HT1080 (cell line): ENCODE measurements at places on chromosomes 7 and 10.

GRCh38 chr7:149414745-149415390 is 46.0 kb downstream of the ZNF777 start:
- DNase-seq, result peak; percentile 17

- DNase-seq, result no peak
These were observed 1249.6 kb downstream of the TYW1 start for GRCh38 chr7:68246189-68246633.

DNA sequence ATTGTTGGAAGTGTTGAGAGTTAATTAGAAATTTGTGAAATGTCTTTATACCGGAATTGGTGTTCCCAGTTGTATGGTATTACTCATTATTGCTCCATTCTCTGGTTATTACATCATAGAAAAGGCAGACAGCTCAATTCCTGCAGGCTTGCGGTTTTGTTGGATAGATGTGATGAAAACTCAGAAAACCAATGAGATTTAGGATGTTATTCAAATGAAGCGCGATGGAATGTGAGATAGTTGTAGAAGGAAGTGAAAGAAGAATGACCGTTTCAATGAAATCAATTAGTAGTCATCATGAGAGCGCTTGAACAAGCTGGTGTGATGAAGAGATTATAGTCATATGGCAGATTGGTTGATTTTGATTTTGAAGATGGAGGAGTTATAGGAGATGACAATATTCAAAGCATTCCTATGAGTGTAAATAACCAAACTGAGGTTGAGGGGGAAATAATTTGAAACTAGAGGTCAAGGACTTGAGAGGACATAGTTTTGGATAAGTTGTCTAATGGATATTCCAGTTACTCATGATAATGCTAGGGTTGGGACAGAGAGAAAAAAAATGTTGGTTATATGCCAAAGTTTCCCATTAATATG is 991.5 kb downstream of the NRG3 start:
- DNase-seq, result peak; percentile 87

DNA sequence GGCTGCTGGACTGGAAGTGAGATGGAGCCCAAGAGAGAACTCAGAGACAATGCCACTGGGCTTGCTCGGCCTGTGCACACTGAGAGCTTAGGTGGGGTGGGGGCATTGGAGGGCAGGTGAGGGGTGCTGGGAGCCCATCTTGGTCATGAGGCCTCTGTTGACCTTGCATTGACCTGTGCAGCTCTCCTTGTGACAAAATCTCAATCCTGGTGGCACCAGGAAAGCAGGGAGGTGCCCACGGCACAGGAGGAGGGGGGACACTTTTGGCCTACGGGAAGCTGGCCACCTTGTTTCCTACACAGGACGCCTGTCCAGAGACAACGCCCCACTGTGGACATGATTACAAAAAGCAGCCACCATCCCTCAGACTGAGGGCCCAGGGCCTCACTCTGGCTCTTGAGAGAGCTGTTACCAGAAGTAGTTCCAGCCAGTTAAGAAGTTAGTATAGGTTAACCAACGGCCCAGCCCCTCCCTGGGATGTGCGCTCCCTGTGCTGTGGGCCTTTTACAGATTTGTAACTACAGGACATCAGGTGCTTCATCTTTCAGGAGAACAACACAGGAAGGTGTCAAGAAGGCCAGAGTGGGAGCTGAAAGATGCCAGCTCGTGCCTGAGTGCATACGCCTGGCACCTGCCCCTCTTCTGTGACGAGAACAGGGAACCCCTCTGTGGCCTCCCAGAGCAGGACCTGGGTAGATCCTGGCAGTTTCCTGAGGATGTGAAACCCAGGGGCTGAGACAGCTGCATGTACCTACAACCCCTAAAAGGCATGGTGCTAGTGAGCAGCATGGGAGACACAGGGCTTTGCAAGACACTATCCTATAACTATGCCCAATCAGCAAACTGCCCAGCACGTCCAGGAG is 10.3 kb downstream of the PKD1L1 start:
- DNase-seq, result no peak

- no peak for DNase-seq
These were observed 7.8 kb downstream of the BAMBI start for GRCh38 chr10:28684986-28685580.

GRCh38 chr10:132725202-132725601 is 60.7 kb downstream of the NKX6-2 start:
- DNase-seq, result no peak

GRCh38 chr10:120614680-120615079 is 157.7 kb downstream of the PLPP4 start:
- DNase-seq, result no peak

- no peak for DNase-seq
These were observed 4.1 kb upstream of the RASSF4 start for GRCh38 chr10:44955413-44956070.

GRCh38 chr10:83934641-83935338 is 204.5 kb upstream of the GHITM start:
- no peak for DNase-seq

GRCh38 chr10:101354328-101355071 is 535 bp downstream of the BTRC start:
- no peak for DNase-seq

DNA sequence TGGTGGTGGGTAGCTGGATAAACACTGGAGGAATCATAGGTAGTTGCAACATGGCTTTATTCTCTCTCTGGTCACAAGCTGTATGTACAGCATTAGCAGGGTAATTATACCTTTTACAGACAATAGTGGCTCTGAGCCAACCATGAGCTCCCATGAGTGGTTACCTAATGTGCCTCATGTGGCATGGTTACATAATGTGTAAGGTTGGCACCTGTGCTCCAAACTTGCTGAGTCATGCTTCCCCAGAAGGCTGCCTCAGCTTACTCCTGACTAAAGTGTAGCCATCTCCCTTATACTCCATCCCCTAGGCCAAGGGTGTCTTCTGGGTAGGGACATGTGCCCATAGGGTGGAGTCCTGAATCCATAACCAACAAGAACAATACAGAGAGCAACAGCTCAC is 345.3 kb upstream of the SEMA3C start:
- no peak for DNase-seq
